ENCODE measurements at places on chromosomes 2 and 18.

DNA sequence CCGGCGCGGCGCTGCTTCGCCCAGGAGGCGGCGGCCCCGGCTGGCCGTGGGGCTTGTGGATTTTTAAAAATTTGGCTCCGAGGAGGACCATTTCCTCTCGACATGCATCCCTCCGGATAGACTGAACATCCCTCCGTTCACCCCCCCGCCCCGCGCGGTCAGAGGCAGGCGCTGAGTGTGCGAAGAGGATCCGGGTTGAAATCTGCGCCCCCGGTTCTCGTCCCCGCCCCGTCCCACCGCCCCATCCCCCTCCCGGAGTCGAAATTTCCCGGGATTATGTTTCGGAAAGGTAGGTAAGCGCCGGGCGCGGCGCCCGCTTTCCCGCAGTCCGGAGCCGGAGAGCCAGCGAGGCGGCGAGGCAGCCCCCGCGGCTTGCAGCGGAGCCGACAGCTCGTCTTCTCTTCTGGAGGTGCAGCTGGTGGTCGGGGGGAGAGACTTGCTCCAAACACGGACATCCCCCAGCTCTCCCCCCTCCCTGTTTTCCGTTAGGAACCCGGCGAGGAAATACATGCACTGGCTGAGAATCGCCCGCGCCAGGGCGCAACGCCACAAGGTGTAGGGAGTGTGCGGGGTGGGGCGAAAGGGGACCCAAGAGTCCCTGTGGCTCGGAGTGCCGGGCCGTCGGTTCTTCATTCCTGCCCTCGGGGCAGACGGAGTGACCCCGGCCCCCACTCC lies at the start of gene PRKCE:
Gene PRKCE, plus strand, starts transcription at position 261 of the 675 bp plus-strand sequence.
- DNase-seq: no peak

DNA sequence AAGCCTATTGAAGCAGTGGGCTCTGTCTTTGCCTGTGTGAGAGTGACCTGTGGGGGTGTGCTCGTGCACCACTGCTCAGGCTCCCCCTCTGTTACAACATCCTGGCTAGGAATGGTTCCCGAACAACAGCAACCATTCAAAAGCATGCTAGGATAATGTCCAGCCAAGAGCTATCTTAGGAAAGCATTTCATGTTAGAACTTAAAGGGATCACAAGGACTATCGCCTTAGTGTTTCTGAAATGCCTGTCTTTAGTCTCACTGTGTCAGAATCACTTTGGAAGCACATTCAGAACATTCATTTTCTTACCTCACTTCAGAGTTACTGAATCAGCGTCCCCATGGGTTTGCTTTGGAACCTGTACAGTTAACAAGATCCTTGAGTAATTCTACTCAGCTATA lies 134.9 kb upstream of the DSEL start:
- DNase-seq: no peak

DNA sequence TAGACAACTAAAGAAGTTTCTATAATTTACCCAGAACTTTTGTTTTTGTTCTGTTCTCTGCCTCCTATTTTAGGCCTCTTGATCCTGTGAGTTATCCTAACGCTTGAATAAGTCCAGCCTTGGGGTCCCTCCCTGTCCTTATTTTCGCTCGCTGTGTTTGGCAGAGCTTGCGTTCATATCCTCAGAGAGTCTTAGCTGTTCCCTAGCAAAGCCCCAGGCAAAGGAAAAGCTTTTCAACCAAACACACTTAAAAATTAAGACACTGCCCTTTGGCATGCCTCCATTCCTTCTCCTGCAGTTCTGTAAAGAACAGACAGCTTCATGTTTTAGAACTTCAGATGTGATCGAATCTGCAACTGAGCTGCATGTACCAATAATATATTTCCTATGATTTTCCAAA lies 517.2 kb downstream of the SUCLG1 start:
- DNase-seq: no peak

- DNase-seq: no peak
Observed at GRCh38 chr2:126041391-126042047, 614.4 kb upstream of the GYPC start.

DNA sequence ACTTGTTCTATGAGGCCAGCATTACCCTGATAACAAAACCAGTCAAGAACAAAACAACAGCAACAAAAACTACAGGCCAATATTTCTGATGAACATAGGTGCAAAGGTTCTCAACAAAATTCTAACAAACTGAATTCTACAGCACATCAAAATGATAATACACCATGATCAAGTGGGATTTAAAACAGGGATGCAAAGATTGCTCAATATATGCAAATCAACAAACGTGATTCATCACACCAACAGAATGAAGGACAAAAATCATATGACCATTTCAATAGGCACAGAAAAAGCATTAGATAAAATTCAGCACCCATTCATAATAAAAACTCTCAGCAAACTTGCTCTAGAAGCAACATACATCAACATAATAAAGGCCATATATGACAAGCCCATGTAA lies 173.6 kb downstream of the CAMKMT start:
- DNase-seq: no peak

DNA sequence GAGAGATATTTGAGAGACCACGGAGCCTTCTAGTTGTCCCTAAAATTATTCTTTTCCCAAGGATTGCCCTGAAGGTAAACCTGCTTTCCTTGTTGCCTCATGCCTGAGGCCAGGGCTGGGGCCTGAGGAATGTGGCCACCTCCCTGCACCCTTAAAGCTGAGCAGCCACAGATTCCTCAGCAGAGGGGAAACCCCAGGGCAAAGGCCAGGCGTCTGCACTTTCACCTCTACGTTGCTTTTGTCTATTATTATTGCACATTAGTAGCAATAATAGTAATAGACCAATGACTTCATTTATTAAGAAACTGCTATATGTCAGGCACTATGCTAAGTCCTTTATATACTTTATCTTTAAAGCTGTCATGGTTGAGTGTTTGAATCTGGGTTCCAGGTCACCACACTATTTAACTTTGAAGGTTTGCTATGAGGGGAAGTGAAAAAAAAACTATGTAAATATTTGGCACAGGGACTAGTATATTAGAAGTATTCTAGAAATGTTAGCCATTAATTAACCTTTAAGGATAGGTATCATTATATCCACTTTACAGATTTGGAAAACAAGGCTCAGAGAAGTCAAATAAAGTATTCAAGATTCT lies 104.2 kb downstream of the LRRC30 start:
- no peak for DNase-seq

GRCh38 chr2:2902547-2903281 lies 474.9 kb downstream of the EIPR1 start:
- no peak for DNase-seq

DNA sequence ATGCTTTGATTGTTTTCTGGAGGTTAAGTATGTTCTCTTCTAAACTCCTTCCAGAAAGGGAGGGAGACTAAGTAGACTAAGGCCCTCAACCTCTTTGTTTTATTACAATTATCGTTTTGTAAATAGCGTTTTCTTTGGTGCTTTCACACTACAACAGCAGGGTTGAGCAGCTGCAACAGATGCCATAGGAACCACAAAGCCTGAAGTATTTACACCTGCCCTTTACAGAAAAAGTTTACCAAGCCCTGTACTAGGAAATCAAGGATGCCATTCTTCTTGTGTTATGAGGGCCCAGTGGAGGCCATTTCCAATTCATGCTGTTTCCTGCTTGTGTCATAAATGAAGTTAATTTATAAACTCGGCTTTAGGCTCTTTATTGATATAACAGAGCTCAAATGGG lies 914.8 kb downstream of the DCDC2C start:
- no peak for DNase-seq

DNA sequence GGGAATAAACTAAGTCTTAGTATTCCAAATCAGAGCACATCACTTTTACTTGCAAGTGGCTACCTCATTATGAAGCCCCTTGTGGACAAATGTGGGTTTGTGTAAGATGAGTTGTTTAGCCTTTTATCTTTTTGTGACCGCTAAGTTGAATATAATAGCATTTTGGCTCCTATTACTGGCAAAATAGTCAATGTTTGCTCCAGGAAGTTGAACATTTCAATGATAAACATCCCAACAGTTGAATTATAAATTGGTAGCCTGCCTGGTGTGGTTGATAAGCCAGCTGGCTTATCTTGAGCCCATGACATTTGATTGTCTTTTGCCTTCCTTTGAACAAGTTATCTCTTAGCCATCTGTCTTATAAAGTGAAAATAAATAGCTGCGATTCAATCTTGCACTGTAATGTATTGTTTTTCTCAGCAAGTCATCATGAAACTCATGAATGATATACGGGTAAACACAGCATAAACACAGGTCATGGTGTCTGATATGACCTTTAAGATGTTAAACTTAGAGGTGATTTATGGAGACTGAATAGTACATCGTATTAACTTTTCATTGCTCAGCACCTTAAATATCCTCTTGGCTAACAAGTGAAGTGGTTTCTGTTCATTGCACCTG lies 338.4 kb downstream of the SOCS6 start:
- DNase-seq: no peak

DNA sequence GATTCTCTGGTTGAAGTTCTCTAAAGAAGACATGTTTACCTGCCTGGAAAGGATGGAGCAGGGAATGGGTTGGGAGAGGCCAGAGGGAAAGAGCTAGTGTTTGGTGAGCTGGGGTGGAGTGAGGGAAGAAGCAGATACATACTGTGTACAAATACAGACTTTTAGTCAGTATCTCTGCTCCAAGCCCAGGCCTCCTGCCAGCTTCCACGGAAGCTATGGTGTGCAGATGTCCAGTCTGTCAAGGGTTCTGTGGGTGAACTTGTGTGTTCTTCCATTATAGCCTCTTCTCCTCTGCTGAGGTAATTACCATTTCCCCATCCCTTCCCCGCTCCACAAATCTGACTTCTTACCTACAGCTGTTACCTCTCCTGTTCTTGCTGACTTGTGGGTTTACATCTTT lies 208.6 kb downstream of the HRH4 start:
- DNase-seq: no peak

GRCh38 chr2:238869293-238870124 lies 21.6 kb downstream of the TWIST2 start:
- DNase-seq: no peak

- no peak for DNase-seq
Observed at GRCh38 chr2:187435756-187436155, 12.3 kb downstream of the CALCRL start.

DNA sequence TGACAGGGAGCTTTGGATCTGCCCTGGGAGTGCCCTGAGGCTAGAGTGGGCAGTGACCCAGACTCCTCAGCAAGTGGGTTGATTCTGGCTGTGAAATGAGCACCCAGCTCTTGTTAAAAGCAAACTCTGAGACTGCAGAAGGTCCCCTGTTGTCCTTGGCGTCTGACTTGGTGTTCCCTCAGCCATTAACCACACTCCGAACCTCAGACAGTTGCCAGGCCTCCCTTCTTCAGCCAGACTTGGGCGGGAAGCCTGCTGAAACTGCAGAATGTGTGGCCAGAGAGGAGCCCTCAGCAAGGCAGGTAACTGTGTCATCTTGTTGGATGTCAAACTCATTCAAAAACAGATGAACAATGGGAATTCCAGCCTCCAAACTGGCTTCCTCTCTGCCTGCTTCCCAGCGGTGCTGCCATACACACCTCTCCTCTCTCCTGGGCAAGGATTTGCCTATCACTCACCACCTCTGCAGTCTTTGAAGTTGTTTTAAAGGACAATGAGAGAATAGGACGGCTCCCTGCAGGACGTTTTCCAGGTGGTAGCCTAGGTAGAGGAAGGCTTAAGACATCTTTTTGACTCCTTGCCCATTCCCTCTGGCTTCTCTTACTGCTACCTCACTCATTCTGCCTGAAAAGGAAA lies 38.9 kb upstream of the B3GNT2 start:
- DNase-seq: no peak

- no peak for DNase-seq
Observed at GRCh38 chr2:19720306-19720705, 181.5 kb downstream of the TTC32 start.

DNA sequence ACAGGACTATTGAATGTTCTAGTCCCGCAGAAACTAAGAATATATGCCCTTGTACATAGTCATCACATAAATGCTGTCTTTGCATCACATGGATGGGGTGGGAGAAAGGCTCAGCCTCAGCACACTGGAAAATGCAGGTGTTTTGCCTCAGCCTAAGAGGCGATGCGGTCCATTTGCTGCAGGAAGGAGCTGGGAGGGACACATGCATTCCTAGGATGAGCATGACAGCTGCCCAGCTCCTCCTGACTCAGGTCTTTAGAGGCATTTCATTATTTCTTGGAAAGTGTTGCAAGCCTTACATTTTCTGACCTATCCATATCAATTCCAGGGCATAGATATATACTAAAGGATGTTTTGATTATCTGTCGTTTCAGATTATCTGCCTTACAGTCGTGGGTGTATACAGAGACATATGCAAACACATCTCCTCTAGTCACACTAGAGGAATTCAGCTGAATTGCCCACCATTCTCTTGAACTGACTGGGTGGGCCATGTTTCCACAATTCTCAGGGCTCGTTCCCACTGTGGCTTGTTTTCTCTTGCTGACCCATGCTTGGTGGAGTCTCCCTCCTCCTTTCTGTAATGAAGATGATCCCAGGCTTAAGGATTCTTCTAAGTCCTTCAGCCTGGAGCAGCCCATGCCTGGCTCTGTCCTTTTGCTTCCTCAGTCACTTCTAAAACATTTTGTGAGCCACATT lies 156.9 kb downstream of the SETBP1 start:
- no peak for DNase-seq

GRCh38 chr18:77708826-77709506 lies 459.3 kb downstream of the GALR1 start:
- no peak for DNase-seq

GRCh38 chr2:85653996-85654395 lies 14.0 kb downstream of the SFTPB start:
- no peak for DNase-seq

DNA sequence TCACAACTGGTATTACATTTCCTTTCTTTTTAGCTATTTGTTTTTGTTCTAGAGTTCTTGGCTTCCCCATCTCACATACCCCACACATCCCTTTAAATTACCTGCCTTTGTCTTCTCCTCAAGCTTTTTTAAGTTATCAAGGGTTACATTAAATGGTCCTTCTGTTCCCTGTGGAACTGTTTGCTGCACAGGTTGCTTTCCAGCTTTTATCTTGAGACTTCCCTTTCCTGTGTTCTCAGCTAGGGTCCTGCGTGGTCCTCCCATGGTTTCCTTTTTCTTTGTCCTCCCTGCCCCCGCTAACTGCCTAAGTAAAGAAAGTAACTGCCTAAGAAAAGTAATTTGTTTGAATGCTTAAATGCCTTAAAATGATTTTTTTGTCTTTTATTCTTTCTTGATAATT lies 66.8 kb downstream of the EPB41L5 start:
- DNase-seq: no peak

DNA sequence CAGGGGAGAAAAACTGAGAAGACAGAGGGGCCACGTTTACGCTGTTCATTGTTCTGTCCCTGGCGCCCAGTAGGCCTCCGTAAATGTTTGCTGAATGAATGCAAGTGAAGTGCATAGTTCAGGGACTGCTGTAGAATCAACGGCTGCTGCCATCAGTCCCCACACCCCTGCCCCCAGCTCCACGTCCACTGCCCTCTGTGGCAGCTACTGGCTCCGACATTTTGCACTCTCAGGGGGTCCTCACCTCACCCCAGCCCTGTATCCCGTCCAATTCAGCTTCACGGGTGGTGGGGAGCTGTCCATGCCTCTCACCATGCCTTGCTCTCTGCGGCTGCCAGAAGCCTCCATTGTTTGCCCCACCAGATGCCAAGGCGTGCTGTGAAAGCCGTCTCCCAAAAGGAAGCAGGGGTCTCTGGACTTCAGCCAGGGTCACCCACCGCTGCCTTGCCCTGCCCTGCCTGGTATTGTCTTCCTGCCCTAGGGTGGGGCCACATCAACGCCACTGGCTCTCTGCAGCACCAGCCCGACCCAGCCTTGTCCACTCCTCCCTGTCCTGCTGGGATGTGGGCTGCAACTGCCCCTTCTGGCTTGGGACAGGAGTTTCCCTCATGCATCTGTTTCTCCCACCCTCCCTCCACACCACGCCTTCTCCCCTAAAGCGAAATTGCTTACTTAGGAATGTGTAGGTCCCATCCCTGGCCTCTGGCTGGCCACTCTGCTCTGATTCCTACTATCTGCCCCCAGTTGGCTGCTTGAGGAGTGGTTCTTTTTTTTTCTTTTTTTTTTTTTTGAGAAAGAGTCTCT lies 86.0 kb downstream of the RHOB start:
- DNase-seq: no peak
